ENCODE measurements at places on chromosomes 6 and 20. TPM values are rescaled to one million over a fixed set of nuclear protein-coding genes. Genes with fewer than 3 reads are reported as not detected.
A peak's percentile ranks its signal among the peaks of the same experiment; 100 is the strongest.

DNA sequence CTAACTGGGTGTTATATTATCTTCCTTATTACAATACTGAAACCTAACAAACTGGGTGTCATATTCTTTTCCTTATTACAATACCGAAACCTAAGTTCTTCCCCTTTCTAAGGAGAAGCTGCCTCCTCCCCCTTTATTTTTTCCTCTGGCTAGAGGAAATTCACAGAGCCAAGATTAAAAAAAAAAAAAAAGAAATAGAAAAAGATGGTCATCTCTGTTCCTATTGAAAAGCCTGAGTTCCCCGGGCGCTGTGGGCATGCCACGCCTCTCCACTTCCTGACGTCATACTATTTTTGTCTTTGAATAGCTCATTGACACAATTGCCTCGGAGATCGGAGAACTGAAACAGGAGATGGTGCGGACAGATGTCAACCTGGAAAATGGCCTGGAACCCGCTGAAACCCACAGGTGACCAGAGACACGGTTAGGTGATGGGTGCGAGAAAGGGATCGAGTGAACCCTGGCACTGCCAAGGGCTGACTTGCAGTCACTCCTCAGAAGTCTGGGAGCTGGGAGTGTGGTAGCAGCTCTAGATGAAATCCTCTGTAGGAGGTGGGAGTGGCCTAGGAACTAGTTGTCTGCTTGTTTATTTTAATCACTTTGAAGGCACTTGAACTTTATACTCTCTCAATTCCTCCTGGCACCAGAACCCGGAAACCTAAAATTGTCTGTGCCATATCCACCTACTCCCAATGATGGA, 82.2 kb upstream of the NAA20 start:
- peak; percentile 92 for DNase-seq

DNA sequence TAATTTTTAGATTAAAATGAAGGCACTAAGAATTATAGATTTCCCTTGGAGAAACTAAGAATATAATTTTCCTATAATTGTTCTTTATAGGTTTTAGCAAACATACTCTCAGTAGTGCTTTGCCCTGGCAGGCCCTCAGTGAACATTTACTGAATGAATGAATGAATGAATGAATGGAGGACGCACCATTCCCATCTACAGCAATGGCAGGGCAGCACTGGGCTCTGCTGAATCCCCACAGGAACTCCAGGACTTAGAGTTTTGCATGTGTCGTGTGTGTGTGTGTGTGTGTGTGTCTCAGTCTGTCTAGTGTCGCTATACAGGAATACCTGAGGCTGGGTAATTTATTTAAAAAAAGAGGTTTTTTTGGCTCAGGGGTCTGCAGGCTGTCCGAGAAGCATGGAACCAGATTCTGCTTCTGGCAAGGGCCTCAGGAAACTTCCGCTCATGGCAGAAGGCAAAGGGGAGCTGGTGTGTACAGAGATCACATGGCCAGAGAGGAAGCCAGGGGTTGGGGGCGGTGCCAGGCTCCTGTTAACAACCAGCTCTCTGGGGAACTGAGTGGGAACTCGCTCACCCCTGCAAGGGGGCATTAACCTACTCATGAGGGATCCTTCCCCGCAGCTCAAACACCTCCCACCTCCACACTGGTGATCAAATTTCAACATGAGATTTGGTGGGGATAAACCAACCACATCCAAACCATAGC, 20.1 kb downstream of the RNASET2 start:
- no peak for DNase-seq

DNA sequence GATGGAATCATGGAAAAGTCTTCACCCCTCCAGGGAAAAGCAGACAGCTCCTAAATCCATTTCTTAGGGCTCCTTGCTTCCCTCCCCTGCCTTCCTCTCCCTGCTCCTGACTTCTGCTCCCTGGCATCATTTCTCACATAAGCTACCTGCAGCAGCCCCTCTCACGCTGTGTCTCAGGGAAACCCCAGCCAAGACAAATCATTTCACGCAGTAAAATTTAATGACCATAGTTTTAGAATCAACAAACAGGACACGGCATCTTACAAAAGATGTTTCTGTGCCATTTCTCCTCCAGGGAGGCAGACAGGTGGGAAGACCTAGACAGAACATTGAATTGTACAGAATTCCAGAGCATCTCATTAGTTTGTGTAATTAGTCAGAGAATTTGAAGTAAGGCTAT, 16.5 kb upstream of the FOXQ1 start:
- DNase-seq = no peak

GRCh38 chr20:19083136-19083621, 129.3 kb upstream of the SLC24A3 start:
- DNase-seq = no peak

DNA sequence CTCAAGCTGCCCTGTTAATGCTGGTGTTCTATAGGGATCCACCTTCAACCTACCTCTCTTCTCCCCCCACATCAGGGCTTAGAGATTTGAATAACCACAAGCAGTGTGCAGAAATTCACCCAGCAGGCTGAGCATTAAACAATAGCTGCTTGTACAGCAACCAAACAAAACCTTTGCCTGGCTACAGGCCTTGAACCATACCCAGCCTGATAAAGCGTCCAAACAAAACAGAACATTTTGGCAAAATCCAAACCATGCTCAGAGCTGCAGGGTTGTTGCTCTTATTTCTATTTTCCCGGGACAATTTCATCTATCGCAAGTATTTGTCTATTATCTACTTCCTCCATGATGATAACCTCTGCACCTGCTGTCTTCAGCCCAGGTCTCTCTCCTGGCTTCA, 142.3 kb downstream of the UNC5CL start:
- no peak for DNase-seq

GRCh38 chr6:30685157-30686008, 1.1 kb downstream of the PPP1R18 start:
- peak; percentile 45 for DNase-seq

- no peak for DNase-seq
These were observed 9.3 kb downstream of the CDS2 start for GRCh38 chr20:5136096-5136495.

DNA sequence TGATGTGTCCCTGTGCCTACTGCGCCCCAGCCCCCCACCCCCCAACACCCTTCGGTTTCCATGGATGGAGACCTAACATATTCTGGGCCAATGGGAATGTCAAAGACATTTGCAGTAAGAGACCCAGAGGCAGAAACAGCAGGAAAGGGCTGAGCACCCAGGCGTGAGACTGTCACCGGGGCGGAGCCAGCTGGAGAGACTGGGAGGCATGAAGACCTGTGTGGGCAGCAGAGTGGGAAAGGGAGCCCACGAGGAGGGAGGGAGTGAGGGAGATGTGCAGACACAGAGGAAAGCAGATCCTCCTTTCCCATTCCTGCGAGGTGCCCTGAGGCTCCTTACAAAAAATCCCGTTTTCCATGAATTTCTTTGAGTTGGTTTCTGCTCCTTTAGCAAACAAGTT, 150.2 kb downstream of the FOXC1 start:
- no peak for DNase-seq

DNA sequence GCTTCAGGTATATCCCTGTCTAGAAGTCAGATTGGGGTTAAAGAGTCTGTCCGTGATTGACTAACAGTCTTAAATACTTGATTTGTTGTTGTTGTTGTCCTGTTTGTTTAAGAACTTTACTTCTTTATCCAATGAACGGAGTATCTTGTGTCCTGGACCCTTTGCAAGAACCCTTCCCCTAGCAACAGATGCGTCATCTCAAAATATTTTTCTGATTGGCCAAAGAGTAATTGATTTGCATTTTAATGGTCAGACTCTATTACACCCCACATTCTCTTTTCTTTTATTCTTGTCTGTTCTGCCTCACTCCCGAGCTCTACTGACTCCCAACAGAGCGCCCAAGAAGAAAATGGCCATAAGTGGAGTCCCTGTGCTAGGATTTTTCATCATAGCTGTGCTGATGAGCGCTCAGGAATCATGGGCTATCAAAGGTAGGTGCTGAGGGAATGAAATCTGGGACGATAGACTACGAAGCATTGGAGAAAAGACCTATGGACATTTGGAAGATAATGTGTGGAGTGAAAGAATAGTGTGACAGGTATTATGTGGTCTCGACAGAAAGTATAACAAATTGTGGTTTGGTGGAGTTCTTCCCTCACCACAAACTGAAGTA, at the start of gene HLA-DRA:
HLA-DRA (plus strand) TSS at position 286 of the 613 bp plus-strand sequence; CDS start at position 350, 64 bp downstream.
- DNase-seq = peak; percentile 39

- no peak for DNase-seq
These were observed 191.2 kb upstream of the TCF21 start for GRCh38 chr6:133697666-133698065.

- no peak for DNase-seq
These were observed 33.6 kb upstream of the NRSN1 start for GRCh38 chr6:24092407-24092806.

- DNase-seq = no peak
These were observed 204.5 kb upstream of the PRDM1 start for GRCh38 chr6:105881608-105882007.

- peak; percentile 28 for DNase-seq
These were observed 157.0 kb upstream of the ENPP5 start for GRCh38 chr6:46327779-46328178.

DNA sequence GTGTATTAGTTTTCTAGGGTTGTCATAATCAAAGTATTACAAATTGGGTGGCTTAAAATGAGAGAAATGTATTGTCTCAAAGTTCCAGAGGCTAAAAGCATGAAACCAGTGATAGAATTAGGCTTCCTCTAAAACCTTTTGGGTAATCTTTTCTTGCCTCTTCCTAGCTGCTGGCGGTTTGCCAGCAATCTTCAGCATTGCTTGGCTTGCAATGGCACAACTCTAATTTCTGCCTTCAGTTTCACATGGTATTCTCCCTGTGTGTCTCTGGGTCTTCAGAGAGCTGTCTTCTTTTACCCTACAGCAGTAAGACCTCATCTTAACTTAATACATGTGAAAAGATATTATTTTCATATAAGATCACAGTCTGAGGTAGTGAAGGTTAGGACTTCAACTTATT, 479.1 kb upstream of the GJE1 start:
- DNase-seq = no peak

GRCh38 chr20:57212534-57213276, 53.7 kb downstream of the BMP7 start:
- DNase-seq = peak; percentile 72

- no peak for DNase-seq
These were observed 79.4 kb downstream of the ROS1 start for GRCh38 chr6:117346142-117346930.

- no peak for DNase-seq
These were observed 82.6 kb upstream of the BMP5 start for GRCh38 chr6:55957961-55958422.

GRCh38 chr6:125930765-125931418, 25.7 kb upstream of the HINT3 start:
- DNase-seq = no peak

DNA sequence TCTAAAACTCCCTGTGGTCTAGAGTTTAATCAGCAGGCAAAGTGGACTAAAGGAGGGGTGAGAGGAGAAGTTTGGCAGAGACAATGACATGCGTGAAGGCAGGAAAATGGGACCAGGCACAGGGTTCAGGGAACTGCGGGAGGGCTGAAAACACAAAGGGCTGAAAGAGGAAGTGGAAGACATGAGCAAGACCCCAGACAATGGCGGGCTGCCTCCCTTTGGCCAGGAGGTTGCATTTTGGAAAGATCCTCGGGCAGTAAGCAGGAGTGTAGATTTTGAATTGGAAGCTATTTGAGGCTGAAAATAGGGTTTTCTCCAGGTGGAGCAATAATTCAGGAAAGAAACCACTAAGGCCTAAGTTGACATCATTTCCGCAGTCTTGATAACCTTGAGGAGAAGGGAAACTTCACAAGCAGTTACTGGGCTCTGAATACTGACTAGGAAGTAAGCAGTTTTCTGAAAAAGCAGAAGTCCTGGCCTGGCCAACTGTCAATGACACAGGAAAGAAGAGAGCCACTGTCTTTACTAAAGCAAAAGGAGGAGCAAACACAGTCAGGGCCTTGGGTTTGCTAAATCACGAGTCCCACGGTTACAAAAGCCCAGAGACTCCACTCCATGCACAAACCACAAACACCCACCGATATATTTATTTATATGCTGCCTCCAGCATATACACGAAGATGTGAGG, 3.4 kb downstream of the LY86 start:
- DNase-seq = peak; percentile 31

DNA sequence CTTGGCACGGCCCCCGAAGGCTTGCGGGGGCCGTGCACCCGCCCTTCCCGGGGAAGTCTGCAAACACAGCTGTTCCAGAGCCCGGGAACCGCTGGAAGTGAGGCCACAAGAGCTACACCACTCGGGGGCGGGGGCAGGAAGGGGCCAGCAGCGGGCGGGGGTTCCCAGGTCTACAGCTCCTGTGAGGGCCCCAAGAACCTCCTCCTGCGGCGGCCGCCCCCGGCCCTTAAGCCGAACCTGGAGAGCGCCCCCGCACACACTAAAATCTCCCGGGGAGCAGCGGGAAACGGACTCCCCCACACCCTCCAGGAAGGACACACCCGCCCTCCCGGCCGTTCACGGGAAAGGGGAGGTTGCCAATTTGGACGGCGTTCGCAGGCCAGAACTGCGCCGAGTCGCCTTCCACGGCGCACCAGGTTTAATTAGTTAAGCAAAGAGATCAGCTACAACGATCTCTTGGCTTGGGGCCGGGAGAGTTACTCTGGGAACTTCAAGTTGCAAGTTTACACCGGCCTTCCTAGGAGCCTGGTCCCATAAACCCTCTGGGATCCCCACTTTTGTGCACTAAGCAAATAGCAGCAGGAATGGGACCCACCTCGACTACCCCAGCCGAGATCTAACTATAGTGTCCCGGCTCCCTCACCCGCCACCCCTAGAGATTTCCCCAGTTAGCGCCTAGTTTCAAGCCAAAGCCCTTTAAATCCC, 1.7 kb downstream of the JAG1 start:
- DNase-seq = peak; percentile 82

Gene FILIP1
- total RNA-seq = 3.6 TPM

Gene RSPH9
- total RNA-seq = 0.12 TPM

Gene ZSCAN23
- 0.89 TPM for total RNA-seq

Gene DAAM2
- 6.1 TPM for total RNA-seq

Gene ARG1
- total RNA-seq = 1.1 TPM

Gene CLVS2
- 0.92 TPM for total RNA-seq

Gene TTK
- 9.6 TPM for total RNA-seq

Gene WFDC5
- total RNA-seq = not detected
